Breast epithelium (tissue), 4 donors: ENCODE measurements at places on chromosomes 3 and 15. TPM values are rescaled to one million over a fixed set of nuclear protein-coding genes. Genes with fewer than 3 reads are reported as not detected.
A peak's percentile ranks its signal among the peaks of the same experiment; 100 is the strongest.

DNA sequence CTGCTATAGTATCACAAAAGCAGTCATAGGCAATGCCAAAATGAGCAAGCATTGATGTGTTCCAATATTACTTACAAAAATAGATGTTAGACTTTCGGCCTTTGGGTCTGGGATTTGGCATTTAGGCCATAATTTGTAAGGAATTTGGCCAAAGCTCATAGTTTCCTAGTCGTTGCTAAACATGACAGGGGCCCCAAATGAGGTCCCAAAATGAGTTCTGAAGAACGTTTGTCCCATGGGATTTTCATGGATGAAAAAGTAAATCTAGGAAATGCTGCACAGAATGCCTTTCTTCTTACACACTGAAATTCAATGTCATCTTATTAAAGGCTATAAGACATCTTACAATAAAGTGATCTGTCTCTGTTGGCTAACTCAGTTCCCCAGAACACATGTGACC, 456.0 kb downstream of the CNTN4 start:
- no peaks in the 10 kb centered on the region for H3K27me3 ChIP-seq
- DNase-seq = no peak
- H3K36me3 ChIP-seq = no peaks in the 10 kb centered on the region
- H3K4me3 ChIP-seq = no peak overlapping the region

DNA sequence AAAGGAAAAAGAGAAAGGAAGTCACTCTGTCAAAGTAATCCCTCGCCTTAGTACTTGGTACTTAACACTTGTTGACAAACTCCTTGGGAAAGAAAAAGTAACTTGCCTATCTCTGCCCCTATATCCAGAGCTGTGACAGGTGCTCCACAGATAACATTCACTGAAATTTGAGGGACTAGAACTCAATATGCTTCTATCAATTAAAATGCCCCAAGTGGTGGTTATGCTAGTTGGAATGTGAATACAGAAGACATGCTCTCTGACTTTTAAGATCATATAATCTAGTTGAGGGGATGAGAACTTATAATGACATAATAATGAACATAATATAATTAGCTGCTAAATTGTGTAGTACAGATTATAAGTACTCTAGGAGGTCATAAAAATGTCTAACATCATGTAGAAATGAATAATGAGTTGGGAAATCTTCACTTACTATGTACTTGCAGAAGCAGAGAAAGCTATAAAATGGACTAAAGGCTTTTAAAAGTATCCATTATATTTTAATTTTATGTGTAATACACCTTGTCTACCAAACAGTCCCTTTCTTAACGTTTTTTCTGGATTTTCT, 153.1 kb upstream of the CCDC54 start:
- DNase-seq = no peak
- no peaks in the 10 kb centered on the region for H3K4me1 ChIP-seq
- H3K36me3 ChIP-seq = no peaks in the 10 kb centered on the region
- no peak overlapping the region for H3K4me3 ChIP-seq
- no peak overlapping the region for H3K27ac ChIP-seq

- H3K4me1 ChIP-seq = peaks cover 2% of the 10 kb centered on the region
- no peaks in the 10 kb centered on the region for H3K27me3 ChIP-seq
- no peaks in the 10 kb centered on the region for H3K36me3 ChIP-seq
- no peak overlapping the region for H3K27ac ChIP-seq
Measured at GRCh38 chr3:194307849-194308248, 43.3 kb downstream of the CPN2 start.

DNA sequence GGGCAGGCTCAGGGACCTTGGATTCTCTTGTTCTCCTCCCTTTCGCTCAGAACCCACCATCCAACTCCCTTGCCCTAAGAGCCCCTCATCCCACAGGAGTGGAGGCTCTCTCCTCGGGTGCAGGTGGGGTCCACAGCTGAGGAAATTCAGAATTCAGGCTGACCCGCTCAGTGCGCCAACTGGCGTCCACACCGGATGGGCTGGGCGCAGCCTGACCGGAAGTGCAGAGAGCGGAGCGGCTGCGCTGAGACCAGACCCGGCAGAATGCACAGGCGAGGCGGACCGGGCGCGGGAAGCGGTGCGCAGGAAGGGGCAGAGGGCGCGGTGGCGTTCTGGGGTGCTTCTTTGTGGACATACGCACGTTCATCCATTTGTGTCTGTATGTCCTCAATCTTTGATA, 210.4 kb upstream of the NDN start:
- H3K4me1 ChIP-seq = no peaks in the 10 kb centered on the region
- H3K27me3 ChIP-seq = no peaks in the 10 kb centered on the region
- DNase-seq = no peak
- no peak overlapping the region for H3K4me3 ChIP-seq
- H3K36me3 ChIP-seq = no peaks in the 10 kb centered on the region
- H3K27ac ChIP-seq = no peak overlapping the region

DNA sequence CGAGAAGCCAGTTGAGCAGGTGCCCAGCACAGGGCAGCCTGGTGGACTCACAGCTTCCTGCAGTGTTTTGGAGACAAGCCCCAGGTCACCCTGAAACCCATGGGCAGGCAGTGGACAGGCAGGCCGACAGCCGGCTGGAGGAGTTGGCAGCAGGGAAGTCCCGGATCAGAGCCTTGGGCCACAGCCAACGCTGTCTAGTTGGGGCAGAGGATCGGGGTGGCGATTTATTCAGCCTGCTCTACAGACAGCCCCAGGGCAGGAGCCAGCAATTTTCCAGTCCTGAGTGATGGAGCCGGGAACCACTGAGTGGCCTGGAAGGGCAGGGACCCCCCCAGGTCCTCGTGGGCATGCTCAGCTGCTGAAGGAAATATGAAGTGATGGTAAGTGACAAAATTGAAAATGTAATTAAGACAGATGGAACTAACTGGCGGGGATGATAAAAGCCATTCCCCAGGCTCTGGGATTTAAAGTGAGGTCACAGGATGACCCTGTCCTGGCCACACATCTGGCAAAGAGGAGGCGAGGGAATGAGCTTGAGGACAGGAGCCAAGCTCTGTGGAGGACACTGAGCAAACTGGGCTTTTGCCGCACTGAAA, 34.4 kb upstream of the TBC1D21 start:
- DNase-seq = no peak
- no peaks in the 10 kb centered on the region for H3K4me1 ChIP-seq
- no peak overlapping the region for H3K27ac ChIP-seq
- no peaks in the 10 kb centered on the region for H3K36me3 ChIP-seq
- peaks cover 4% of the 10 kb centered on the region for H3K27me3 ChIP-seq
- H3K4me3 ChIP-seq = no peak overlapping the region

DNA sequence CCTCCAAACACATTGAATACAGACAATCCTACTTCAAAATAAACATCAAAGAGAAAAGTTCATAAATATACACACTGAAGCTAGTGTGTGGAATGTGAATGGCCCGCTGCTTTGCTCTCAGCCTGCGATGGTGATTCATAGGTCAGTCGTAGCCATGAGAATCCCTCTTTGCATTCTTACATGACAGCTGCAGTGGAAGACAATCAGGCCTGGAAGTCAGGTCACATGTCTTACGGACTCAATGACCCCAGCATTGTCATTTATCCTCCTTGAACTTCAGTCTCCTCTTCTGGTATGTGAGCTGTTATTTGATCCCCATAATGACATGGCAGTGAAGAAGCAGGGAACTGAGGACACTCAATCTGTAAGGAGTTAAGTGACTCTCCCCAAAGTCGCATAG, 217.8 kb upstream of the EOMES start:
- no peak overlapping the region for H3K27ac ChIP-seq
- no peaks in the 10 kb centered on the region for H3K4me1 ChIP-seq
- no peak for DNase-seq
- H3K36me3 ChIP-seq = no peaks in the 10 kb centered on the region
- H3K27me3 ChIP-seq = no peaks in the 10 kb centered on the region

- no peak for DNase-seq
- no peaks in the 10 kb centered on the region for H3K27me3 ChIP-seq
- no peaks in the 10 kb centered on the region for H3K4me1 ChIP-seq
- H3K36me3 ChIP-seq = no peaks in the 10 kb centered on the region
Measured at GRCh38 chr3:76134166-76134565, 348.8 kb upstream of the ZNF717 start.

DNA sequence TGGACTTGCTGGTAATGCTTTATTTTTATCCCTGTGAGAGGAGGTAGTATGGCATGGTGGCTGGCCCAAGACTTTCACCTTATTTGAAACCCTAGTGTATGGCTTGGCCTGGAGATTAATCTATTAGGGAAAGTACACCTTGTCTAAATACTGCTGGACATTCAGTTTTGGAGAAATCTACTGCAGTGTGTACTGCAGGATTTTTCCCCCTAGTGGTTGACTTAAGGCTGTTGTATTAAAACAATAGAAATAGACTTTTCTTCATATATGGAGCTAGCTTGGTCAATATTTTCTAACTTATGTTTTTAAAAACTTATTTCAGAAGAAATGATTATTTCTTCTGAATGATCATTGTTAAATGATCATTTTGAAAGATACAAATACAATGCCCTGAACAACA, 13.9 kb upstream of the SLITRK3 start:
- no peaks in the 10 kb centered on the region for H3K27me3 ChIP-seq
- no peak for DNase-seq

DNA sequence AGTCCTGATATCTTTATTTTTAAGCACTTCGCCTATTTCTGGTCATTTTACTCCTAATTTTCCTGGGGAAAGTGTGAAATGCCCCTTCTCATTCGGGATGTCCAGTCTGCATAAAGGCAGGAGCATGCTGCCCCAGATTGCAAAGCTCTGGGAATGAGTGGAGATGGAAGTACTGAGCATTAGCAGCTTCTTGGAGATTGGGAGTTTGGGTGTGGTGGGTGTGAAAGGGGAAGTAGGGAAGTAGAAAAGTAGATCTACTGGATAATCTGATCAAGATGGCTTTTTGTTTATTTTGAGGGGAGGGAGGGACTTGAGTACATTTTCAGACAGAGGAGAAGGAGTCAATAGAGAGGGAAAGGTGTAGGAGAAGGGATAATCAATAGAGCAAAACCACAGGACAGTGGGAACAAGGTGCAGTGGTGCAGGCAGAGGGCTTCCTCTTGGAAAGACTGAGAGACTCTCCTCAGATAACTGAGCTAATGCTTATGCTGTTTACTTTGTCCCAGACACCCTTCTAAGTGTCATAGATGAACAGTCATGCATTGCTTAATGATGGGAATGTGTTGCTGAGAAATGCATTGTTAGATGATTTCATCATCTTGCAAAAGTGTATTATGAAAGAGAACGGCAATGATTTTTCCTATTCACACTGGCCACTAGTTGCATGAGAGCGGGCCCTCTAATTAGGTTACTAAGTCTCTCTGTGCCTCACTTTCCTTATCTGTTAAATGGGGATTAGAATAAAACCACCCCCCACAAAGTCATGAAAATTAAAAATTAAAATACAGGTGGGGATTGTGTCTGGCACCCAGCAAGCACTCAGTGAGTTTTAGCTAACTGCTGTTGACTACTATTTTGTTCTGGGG, 45.5 kb downstream of the PHLDB2 start:
- no peaks in the 10 kb centered on the region for H3K27me3 ChIP-seq
- H3K4me3 ChIP-seq = no peak overlapping the region
- DNase-seq = no peak
- H3K36me3 ChIP-seq = no peaks in the 10 kb centered on the region
- peak overlapping the region; percentile 49 for H3K27ac ChIP-seq

DNA sequence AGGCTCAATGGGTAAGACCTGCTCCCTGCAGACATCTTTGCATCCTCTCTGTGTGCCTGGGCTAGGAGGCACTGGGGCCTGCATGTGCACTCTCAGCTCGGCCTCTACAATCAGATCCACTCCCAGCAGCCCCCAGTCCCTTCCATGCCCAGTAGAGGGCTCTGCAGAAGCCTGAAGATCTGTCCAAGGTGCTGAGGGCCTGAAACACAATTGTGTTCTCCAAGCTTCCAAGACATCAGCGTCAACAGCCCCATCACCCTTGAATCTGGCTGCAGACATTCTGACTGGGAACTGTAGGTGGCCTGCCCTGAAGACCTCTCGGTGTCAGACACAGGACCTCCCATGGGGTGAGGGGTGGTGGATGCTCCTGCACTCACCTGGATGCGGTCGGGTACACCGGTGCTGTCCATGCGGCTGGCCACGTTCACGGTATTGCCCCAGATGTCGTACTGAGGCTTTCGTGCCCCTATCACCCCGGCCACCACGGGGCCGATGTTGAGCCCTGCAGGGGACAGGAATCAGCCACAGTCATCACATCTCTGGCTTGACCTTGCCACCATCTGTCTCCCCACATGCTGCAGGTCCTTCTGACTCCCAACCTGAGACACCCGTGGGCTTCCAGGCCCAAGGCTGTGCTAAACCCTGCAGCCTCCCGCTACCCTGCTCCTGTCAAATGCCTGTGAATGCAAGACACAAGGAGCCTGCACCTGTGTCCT, 84.7 kb downstream of the SEC22A start:
- H3K36me3 ChIP-seq = no peaks in the 10 kb centered on the region
- H3K27ac ChIP-seq = no peak overlapping the region
- DNase-seq = no peak
- no peaks in the 10 kb centered on the region for H3K27me3 ChIP-seq
- no peaks in the 10 kb centered on the region for H3K4me1 ChIP-seq
- H3K4me3 ChIP-seq = no peak overlapping the region

GRCh38 chr3:70094197-70094596, 94.7 kb downstream of the SAMMSON start:
- H3K27ac ChIP-seq = no peak overlapping the region
- H3K36me3 ChIP-seq = no peaks in the 10 kb centered on the region
- H3K4me1 ChIP-seq = no peaks in the 10 kb centered on the region
- no peak overlapping the region for H3K4me3 ChIP-seq
- no peak for DNase-seq

DNA sequence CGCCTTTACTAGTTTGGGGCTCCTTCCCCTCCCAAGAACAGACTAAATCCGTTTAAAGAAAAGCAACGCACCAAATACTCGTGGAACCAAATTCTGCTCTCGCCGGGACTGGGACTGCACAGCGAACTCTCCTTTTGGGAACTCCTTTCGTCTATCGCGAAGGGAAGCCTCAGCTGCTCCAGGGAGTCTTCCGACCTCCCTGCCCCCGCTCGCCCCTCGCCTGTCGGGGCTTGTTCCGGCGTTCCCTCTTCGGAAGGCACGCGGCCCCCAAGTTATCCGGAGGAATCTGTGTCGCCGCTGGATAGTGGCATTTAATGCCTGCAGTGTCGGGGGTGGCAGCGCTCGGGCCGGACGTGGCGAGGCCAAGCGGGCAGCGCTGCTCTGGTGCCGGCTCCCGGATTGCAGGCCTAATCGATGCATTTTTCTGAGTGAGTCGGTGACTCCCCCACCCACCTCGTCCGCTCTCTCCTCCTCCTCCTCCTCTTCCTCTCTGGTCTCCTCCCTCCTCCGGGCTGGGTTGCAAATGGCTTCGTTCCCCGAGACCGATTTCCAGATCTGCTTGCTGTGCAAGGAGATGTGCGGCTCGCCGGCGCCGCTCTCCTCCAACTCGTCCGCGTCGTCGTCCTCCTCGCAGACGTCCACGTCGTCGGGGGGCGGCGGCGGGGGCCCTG, at the start of gene TRIM71:
TSS of gene TRIM71 (plus strand) at position 440 of the 671 bp plus-strand sequence. CDS start at position 524, 84 bp downstream.
- peaks cover 10% of the 10 kb centered on the region for H3K4me1 ChIP-seq
- no peak within 1 kb of the TSS for H3K27ac ChIP-seq
- no peak for DNase-seq
- peaks cover 10% of the 10 kb centered on the region for H3K27me3 ChIP-seq

The PLA2G4D gene
- total RNA-seq = not detected

The ADAMTSL3 gene
- 1.8 TPM for total RNA-seq

The SLC9C1 gene
- total RNA-seq = 0.48 TPM

The CLDN18 gene
- total RNA-seq = not detected

The TMEM212 gene
- total RNA-seq = not detected

The IQCF5 gene
- total RNA-seq = not detected

The MESP2 gene
- total RNA-seq = not detected
